Neural progenitor cell (in vitro differentiated cells): ENCODE measurements at places on chromosomes 6 and 20. TPM values are rescaled to one million over a fixed set of nuclear protein-coding genes. Genes with fewer than 3 reads are reported as not detected.

GRCh38 chr6:100449239-100449691 is 15.5 kb downstream of the SIM1 start:
- H3K27ac ChIP-seq: no peak overlapping the region
- peaks cover 7% of the 10 kb centered on the region for H3K4me1 ChIP-seq
- no peak overlapping the region for H3K4me3 ChIP-seq
- H3K36me3 ChIP-seq: no peaks in the 10 kb centered on the region
- no peak for DNase-seq

The BTNL2 gene
- not detected in 2 replicates for total RNA-seq

DNA sequence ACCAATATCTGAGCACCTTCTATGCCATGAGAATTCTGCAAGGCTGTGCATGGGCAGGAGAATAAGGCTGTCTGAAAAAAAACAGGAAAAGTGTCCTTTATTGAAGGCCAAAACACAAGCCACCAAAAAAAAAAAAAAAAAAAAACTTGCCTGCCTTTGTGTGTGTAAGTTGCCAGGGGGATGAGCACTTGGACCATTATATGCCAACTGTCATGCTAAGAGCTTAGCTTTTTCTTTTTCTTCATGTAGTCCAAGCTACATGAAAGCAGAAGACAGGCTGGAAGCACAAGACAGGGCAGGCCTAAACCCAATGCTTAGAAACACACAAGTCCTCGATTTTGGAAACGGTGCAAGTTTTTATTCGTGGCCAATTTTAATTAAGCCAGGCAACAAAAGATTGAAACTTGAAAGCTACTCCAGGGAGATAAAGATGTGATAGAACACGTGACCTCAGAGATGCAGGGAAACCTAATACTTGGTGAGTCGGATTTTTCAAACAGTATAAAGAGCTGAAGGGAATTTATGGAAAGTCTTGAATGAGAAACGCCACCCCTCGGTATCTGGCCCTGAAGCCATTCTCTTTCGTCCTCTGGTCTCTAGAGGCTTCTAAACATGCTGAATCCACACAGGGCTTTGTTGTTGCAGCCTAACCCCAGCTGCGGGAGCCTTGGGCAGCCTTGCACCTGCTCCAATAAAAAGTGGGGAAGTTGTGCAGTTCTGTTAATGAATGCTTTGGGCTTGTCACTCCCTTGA is 8.6 kb downstream of the BMP7 start:
- DNase-seq: peak; percentile 67
- no peaks in the 10 kb centered on the region for H3K27me3 ChIP-seq
- H3K36me3 ChIP-seq: no peaks in the 10 kb centered on the region

GRCh38 chr20:46699651-46700359 is 9.6 kb upstream of the SLC2A10 start:
- H3K36me3 ChIP-seq: no peaks in the 10 kb centered on the region
- H3K27ac ChIP-seq: no peak overlapping the region
- no peak overlapping the region for H3K4me3 ChIP-seq
- no peaks in the 10 kb centered on the region for H3K27me3 ChIP-seq
- H3K4me1 ChIP-seq: peaks cover 6% of the 10 kb centered on the region

The DZANK1 gene
- 5.3 and 8.3 TPM in 2 replicates for total RNA-seq

- H3K36me3 ChIP-seq: no peaks in the 10 kb centered on the region
- H3K27me3 ChIP-seq: peaks cover 32% of the 10 kb centered on the region
- no peaks in the 10 kb centered on the region for H3K4me1 ChIP-seq
- no peak overlapping the region for H3K27ac ChIP-seq
- no peak for DNase-seq
- H3K4me3 ChIP-seq: no peak overlapping the region
Measured at GRCh38 chr20:1489325-1489724, 1.9 kb downstream of the SIRPB2 start.

The MLIP gene
- not detected in 2 replicates for total RNA-seq

The TNFRSF6B gene
- 0.25 TPM in 1 of 2 replicates, not detected in the other for total RNA-seq

The PTCRA gene
- not detected in 2 replicates for total RNA-seq

The TNF gene
- 0.19 TPM in 1 of 2 replicates, not detected in the other for total RNA-seq

- no peaks in the 10 kb centered on the region for H3K27me3 ChIP-seq
- H3K36me3 ChIP-seq: no peaks in the 10 kb centered on the region
- H3K4me1 ChIP-seq: no peaks in the 10 kb centered on the region
Measured at GRCh38 chr20:25017257-25017803, 24.8 kb upstream of the APMAP start.

GRCh38 chr6:69812746-69813427 is 16.1 kb upstream of the LMBRD1 start:
- no peak overlapping the region for H3K4me3 ChIP-seq
- peaks cover 23% of the 10 kb centered on the region for H3K4me1 ChIP-seq
- no peak for DNase-seq
- no peaks in the 10 kb centered on the region for H3K36me3 ChIP-seq
- H3K27me3 ChIP-seq: no peaks in the 10 kb centered on the region

- no peak overlapping the region for H3K4me3 ChIP-seq
- no peaks in the 10 kb centered on the region for H3K36me3 ChIP-seq
- DNase-seq: no peak
- H3K4me1 ChIP-seq: no peaks in the 10 kb centered on the region
Measured at GRCh38 chr20:4502756-4503155, 219.0 kb upstream of the PRND start.

DNA sequence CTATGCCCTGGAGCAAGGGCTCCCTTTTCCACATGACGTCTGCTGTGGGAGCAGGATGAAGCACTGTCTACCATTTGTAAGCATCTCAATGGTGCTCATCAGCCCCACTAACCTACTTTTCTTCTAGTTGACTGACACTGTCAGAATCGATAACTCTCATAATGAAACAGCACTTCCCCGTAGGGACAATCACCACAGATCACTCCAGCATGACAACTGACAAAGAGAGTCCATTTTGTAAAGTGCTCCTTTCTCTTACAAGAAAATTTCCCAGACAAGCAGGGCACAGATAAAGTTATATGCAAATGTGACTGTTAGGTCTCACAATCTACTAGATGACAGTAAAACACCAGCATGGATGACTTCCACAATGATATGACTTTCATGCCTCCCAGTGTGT is 46.4 kb downstream of the HEBP2 start:
- no peak for DNase-seq
- H3K27me3 ChIP-seq: no peaks in the 10 kb centered on the region
- H3K27ac ChIP-seq: no peak overlapping the region
- H3K36me3 ChIP-seq: no peaks in the 10 kb centered on the region
- no peaks in the 10 kb centered on the region for H3K4me1 ChIP-seq

The BPI gene
- not detected in 2 replicates for total RNA-seq

The TOX2 gene
- total RNA-seq: 1.8 TPM in 1 of 2 replicates, not detected in the other

DNA sequence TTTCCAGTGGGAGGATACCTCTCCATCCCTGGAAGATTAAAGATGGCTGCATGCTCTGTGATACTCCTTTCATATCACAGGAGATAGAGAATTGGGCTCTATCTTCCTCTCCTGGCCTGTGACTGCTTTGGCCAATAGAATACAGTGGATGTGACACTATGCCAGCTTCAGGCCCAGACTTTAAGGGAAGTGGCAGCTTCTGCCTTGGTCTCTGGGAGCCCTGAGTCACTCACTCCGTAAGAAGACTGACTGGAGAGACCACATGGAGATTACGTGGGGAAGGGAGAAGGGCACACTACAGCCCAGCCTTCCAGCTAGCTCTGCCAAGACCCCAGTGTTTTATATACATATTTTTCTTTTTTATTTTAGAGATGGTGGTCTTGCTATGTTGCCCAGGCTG is 10.4 kb upstream of the MMP9 start:
- H3K27me3 ChIP-seq: no peaks in the 10 kb centered on the region
- no peaks in the 10 kb centered on the region for H3K36me3 ChIP-seq
- no peak for DNase-seq
- H3K4me1 ChIP-seq: peaks cover 5% of the 10 kb centered on the region
- no peak overlapping the region for H3K4me3 ChIP-seq
- H3K27ac ChIP-seq: no peak overlapping the region

GRCh38 chr6:156863504-156863903 is 86.3 kb downstream of the ARID1B start:
- no peak overlapping the region for H3K4me3 ChIP-seq
- no peak overlapping the region for H3K27ac ChIP-seq
- peaks cover 27% of the 10 kb centered on the region for H3K4me1 ChIP-seq
- DNase-seq: no peak

- peak; percentile 65 for DNase-seq
- H3K4me3 ChIP-seq: peak overlapping the region; percentile 88
- H3K27ac ChIP-seq: peak overlapping the region; percentile 95
- H3K36me3 ChIP-seq: no peaks in the 10 kb centered on the region
- H3K27me3 ChIP-seq: no peaks in the 10 kb centered on the region
Measured at GRCh38 chr6:69796073-69796641, 653 bp downstream of the LMBRD1 start.

The MUC21 gene
- total RNA-seq: not detected in 2 replicates

The TULP1 gene
- 0.46 TPM in 1 of 2 replicates, not detected in the other for total RNA-seq

- H3K27me3 ChIP-seq: no peaks in the 10 kb centered on the region
- no peaks in the 10 kb centered on the region for H3K4me1 ChIP-seq
- no peaks in the 10 kb centered on the region for H3K36me3 ChIP-seq
- peak; percentile 68 for DNase-seq
Measured at GRCh38 chr20:12660918-12661317, 347.9 kb upstream of the SPTLC3 start.

The TRMT6 gene
- total RNA-seq: 10.7 and 11.1 TPM in 2 replicates

The TRIM10 gene
- total RNA-seq: not detected in 2 replicates

The HMGN3 gene
- 166 and 308 TPM in 2 replicates for total RNA-seq

The TASP1 gene
- 8.0 and 9.6 TPM in 2 replicates for total RNA-seq
